Melanocyte of skin (primary cell): ENCODE measurements at places on chromosomes 3 and 15. TPM values are rescaled to one million over a fixed set of nuclear protein-coding genes. Genes with fewer than 3 reads are reported as not detected.

TMEM108 gene
- under 0.01 and 0.15 TPM in 2 replicates for total RNA-seq

SLC22A14 gene
- 0.36 TPM in 1 of 2 replicates, not detected in the other for total RNA-seq

MEX3B gene
- total RNA-seq, result 2.8 and 4.0 TPM in 2 replicates

C2CD4A gene
- total RNA-seq, result under 0.01 TPM in 1 of 2 replicates, not detected in the other

BNC1 gene
- total RNA-seq, result 0.62 and 2.0 TPM in 2 replicates

LIPC gene
- not detected in 2 replicates for total RNA-seq

SLC7A14 gene
- total RNA-seq, result under 0.01 TPM in 1 of 2 replicates, not detected in the other

PLA2G4B gene
- total RNA-seq, result 0.33 and 0.62 TPM in 2 replicates

LRRC15 gene
- total RNA-seq, result under 0.01 TPM in 1 of 2 replicates, not detected in the other

RAP2B gene
- total RNA-seq, result 42.6 and 50.9 TPM in 2 replicates

ERC2 gene
- not detected in 2 replicates for total RNA-seq

GABRR3 gene
- not detected in 2 replicates for total RNA-seq

PLSCR2 gene
- total RNA-seq, result 0.33 TPM in 1 of 2 replicates, not detected in the other

ANAPC13 gene
- total RNA-seq, result 48.3 and 54.6 TPM in 2 replicates

ASB14 gene
- not detected in 2 replicates for total RNA-seq

MESP1 gene
- total RNA-seq, result 0.34 and 0.73 TPM in 2 replicates

NOX5 gene
- 0.15 TPM in 1 of 2 replicates, not detected in the other for total RNA-seq

ZNF501 gene
- total RNA-seq, result 2.3 TPM in 2 replicates

IVD gene
- total RNA-seq, result 38.5 and 40.6 TPM in 2 replicates

SCAP gene
- 62.9 and 74.8 TPM in 2 replicates for total RNA-seq

GPR160 gene
- total RNA-seq, result 2.1 and 3.6 TPM in 2 replicates

LRRC34 gene
- total RNA-seq, result 8.7 and 16.0 TPM in 2 replicates

IMPG2 gene
- 0.34 and 0.36 TPM in 2 replicates for total RNA-seq

ATP8B4 gene
- 0.15 and 0.33 TPM in 2 replicates for total RNA-seq

NCEH1 gene
- 4.1 and 5.1 TPM in 2 replicates for total RNA-seq

CLSTN2 gene
- total RNA-seq, result under 0.01 and 0.15 TPM in 2 replicates

CFAP44 gene
- 3.0 and 4.8 TPM in 2 replicates for total RNA-seq

MYZAP gene
- total RNA-seq, result under 0.01 TPM in 1 of 2 replicates, not detected in the other

C3orf49 gene
- not detected in 2 replicates for total RNA-seq
